CD8-positive, alpha-beta T cell (primary cell): ENCODE measurements at places on chromosomes 13 and 19. TPM values are rescaled to one million over a fixed set of nuclear protein-coding genes. Genes with fewer than 3 reads are reported as not detected.

Gene PCSK4
- 6.1 TPM for total RNA-seq

Gene ZNF541
- 0.33 TPM for total RNA-seq

Gene FUT3
- total RNA-seq = 0.49 TPM

Gene TRPC4
- not detected for total RNA-seq

Gene C19orf67
- total RNA-seq = not detected

Gene ASF1B
- total RNA-seq = 1.6 TPM

Gene FGF21
- not detected for total RNA-seq

Gene DACT3
- total RNA-seq = not detected

Gene ZNF579
- 6.1 TPM for total RNA-seq

DNA sequence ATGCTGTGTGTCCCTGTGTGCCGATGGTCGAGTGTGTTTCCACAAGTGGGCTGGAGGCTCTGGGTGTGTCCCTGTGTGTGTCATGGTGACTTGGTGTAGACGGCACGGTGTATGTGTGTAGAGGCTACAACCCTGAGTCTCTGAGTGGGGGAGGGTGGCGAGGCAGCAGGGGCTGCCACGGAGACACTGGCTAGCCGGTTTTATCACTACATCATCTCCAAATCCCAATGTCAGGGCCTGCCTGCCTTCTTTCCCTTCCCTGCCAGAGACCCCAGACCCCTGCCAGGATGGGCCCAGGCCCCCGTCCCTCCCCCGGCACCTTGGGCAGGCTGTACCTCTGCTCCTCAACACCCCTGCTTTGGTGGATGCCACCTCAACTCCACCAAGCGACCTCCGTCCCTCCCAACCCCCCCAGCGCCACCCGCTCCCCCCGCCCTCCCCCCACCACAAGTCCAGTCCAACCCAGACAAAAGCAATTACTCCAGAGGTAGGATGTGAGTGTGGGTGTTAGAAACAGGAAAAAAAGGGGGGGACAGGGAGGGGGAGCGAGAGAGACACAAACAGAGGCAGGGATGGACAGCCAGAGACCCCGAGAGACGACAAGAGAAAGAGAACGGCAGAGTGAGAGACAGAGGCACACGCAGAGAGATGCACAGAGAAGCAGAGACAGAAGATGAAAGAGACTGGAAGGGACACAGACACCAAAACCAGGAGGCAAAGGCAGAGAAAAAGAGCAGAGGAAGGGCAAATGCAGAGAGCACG lies 21.6 kb upstream of the POU2F2 start:
- DNase-seq = no peak

DNA sequence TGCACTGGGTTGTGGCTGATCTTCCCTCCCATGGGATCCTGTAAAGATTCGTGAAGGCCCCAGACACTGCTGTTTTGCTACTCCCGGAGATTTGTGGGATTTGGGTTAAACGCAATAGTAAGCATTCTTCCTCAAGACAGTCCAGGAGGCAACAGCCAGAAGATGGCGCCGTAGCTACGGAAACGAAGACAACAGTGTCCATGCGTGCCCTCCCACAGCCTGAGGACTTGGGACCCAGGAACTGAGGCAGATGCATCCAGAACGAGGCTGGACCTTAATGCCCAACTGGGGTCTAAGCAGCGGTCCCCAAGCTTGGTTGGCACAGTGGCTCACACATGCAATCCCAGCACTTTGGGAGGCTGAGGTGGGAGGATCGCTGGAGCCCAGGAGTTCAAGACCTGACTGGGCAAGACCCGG lies 57.6 kb upstream of the ZNF507 start:
- no peak for DNase-seq

- DNase-seq = no peak
Measured at GRCh38 chr13:114000151-114001040, 26.5 kb upstream of the C13orf46 start.

DNA sequence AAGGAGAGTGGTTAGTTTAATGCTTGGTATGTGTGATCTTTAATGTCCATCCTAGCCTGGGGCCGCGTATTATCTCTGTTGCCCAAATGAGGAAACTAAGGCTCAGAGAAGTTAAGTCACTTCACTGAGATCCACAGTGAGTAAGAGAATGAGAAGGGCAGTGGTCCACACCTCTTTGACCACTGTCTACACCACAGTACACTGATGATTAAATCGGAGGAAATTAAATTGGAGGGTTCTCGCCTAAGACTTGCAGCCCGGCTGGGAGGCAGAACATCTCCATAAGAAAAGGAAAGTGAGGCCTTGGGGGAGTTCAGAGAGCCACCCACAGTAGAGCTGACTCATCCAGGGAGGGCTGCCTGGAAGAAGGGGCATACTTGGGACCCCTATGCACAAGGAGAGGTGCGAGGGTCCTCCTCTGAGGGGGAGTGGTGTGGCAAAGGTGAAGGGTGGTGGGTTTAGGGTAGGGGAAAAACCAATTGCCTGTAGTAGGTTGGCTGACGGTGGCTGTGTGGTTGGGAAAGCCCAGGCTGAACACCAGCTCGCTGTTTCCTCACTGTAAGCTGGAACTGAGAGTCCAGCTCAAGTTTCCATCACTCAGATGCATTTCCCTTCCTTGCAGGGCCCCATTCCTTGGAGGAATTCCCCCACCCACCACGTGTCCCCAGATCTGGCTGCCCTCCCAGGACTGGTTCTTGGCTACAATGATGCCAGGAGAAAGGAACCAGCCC lies 15.0 kb upstream of the DHRS12 start:
- peak; percentile 49 for DNase-seq

DNA sequence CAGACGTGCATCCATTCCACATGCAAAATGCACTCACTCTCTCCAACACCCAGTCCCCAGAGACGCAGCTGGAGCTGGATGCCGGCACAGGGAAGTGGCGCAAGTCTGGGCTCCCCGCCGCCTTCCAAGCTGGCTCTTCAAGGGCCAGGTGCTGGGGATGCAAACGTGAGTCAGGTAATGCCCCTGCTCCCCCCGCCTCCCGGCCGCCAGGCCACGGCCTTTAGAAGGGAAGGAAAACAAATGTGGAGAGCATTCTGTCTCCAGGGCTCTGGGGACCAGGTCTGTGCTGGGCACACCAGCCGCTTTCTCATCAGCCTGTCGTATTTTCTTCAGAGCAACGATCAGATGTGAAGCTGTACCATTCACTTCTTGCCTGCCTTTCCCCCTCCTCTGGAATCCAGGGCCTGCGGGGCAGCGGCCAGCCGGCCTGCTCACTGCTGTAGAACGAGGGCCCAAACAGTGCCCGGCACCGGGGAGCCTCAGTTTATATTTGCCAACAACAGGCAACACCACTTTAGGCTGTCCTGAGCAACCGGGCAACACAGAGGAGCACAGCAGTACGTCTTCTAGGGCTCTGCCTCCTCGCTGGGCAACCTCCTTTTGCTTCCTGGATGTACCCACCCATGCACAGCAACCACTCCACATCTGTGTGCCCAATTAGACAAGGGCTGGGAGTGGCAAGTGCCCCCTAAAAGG lies 3.8 kb downstream of the RAB20 start:
- DNase-seq = no peak

GRCh38 chr13:47801555-47801954 lies 199.5 kb downstream of the SUCLA2 start:
- no peak for DNase-seq

GRCh38 chr13:78487707-78488106 lies 115.6 kb downstream of the POU4F1 start:
- no peak for DNase-seq

- DNase-seq = no peak
Measured at GRCh38 chr13:99959540-99960230, 11.9 kb downstream of the ZIC5 start.

- DNase-seq = no peak
Measured at GRCh38 chr19:19477705-19478383, 37.5 kb downstream of the TSSK6 start.

DNA sequence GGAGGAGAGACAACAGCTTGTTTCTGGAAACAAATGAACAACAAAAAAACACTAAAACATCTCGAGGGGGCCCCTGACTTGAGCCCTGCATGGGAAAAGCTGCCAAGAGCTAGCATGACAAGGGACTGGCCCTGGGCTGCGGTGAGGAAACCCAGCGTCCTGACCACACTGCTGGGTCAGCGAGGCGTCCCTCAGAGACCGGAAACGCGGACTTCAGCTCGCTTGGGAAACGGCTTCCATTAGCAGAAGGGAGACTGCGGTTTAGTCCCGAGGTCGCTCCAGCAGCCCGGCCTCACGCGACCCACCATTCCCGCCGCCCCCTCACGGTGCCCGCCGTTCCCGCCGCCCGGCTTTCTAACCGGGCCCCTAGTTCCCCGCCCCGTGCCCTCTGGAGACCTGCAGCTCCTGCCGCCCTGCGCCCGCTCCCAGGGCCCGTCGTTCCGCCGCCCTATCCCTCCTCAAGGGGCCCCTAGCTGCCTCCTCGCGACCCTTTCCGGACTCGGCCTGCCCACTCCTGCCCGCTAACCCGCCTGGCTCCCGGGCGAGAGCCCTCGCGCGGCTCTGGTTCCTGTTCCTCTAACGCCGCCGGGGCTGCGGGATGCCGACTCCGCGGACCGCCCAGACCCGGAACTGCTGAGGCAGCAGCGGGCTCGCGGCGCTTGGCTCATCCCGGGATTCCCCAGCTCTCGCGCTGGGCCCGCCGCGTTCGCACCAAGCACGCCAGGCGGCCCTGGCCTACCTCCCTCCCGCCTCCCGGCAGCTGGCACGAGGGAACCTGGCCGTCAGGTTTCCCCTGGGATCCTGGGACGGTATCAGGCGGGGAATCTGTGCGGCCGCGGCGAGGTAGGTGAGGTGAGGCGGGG lies at the start of gene CCDC122:
Gene CCDC122 (minus strand): TSS at position 849 of the 863 bp plus-strand sequence. CDS start 10,364 bp downstream, outside the sequence.
- DNase-seq = peak; percentile 57

- no peak for DNase-seq
Measured at GRCh38 chr19:31278555-31279435, 70.4 kb downstream of the TSHZ3 start.

- peak; percentile 71 for DNase-seq
Measured at GRCh38 chr19:14433554-14434501, 722 bp downstream of the PKN1 start.

GRCh38 chr13:39692660-39693438 lies 37.4 kb downstream of the COG6 start:
- DNase-seq = no peak

DNA sequence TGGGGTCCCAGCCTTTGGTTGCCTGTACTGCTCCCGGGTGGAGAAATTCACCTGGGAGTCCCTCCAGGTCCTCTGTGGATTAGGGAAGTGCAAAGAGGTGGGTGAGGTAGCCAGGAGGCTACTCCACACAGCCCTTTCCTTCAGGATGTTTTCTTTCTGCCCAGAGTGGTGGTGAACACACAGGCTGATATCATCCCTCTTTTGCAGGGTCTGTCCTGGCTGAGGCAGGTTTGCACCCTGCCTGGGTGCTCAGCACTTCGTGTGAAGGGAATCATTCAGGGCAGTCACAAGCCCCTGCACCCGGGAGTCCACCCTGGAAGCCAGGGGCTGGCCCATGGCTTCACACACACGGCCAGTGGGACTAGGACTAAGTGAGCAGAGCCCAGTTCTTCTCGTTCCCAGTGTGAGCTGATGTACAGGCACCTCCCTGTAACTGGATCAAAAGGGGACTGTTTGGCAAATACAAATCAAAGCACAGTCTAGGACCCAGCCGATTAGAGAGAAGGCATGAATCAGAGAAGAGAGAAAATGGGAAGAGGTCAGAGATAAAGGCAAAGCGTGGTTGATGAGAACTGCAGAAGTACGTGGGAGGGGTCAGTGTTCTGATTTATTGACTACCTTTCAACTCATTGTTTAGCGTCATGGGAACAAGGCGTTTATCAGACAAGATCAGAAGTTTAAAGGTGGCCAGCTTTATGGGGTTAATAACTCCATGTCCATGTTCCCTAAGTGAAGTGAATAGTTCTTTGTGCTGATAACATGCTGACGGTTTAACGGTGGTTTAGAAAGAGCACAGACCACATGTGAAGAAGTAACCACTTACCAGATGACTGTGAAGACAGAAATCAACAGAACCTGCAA lies 30.4 kb upstream of the SPATA13 start:
- peak; percentile 8 for DNase-seq

DNA sequence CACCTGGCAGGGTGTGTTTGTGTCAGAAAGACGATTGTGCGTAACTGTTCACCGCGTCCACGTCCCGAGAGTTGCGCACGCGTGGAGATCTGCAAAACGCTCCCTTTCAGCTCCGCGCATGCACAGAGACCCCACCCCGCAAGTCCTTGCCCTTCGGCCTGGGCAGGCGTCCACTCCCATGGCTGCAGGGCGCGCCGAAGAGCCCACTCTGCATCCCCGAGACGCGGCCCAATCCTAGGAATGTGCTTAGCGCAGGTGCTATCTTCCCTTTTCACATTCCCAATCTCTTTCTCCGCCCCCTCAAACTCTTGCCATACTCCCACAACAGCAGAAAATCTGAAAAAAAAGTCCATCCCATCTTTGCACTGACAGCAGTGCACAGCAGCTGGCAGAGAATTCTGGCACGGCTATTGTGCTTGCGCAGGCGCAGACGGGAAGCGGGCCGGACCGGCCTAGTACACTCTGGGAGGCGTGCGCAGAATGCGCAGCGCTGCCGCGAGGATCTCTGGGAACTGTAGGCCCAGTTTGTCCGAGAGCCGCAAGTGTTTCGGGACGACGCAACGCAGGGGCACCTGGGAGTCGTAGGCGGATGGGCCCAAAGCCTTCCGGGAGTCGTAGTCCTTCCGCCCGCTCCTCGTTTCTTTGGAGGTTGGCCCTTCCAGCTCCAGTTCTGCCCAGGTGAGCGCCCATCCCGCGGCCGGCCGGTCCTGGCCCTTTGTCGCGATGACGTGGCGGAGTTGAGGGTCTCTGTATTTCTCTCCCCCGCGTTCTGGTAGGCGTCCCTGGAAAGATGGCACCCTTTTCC lies 23.1 kb downstream of the ZNF175 start:
- peak; percentile 96 for DNase-seq

- DNase-seq = no peak
Measured at GRCh38 chr13:94933936-94934335, 221.6 kb upstream of the SOX21 start.

- no peak for DNase-seq
Measured at GRCh38 chr19:50332244-50333038, 3.3 kb upstream of the KCNC3 start.

GRCh38 chr13:23707674-23708073 lies 137.5 kb downstream of the TNFRSF19 start:
- no peak for DNase-seq

DNA sequence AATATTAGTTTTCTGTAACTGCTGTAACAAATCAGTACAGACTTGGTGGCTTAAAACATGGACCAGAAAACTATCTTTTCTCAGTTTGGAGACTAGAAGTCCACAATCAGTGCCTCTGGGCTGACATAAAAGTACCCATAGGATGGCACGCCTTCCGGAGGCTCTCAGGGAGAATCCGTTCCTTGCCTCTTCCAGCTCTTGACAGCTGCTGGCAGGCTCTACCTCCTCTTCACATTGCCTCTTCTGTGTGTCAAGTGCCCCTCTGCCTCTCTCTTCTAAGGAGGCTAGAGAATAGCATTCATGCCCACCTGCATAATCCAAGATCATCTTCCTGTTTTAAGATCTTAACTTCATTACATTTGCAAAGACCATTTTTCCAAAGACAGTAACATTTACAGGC lies 1194.2 kb downstream of the EFNB2 start:
- no peak for DNase-seq
